ENCODE measurements at places on chromosomes 3 and 15.

GRCh38 chr3:19769694-19770093 lies 164.3 kb downstream of the EFHB start:
- DNase-seq = no peak

GRCh38 chr3:106582151-106582550 lies 713.3 kb upstream of the CBLB start:
- peak; percentile 33 for DNase-seq

DNA sequence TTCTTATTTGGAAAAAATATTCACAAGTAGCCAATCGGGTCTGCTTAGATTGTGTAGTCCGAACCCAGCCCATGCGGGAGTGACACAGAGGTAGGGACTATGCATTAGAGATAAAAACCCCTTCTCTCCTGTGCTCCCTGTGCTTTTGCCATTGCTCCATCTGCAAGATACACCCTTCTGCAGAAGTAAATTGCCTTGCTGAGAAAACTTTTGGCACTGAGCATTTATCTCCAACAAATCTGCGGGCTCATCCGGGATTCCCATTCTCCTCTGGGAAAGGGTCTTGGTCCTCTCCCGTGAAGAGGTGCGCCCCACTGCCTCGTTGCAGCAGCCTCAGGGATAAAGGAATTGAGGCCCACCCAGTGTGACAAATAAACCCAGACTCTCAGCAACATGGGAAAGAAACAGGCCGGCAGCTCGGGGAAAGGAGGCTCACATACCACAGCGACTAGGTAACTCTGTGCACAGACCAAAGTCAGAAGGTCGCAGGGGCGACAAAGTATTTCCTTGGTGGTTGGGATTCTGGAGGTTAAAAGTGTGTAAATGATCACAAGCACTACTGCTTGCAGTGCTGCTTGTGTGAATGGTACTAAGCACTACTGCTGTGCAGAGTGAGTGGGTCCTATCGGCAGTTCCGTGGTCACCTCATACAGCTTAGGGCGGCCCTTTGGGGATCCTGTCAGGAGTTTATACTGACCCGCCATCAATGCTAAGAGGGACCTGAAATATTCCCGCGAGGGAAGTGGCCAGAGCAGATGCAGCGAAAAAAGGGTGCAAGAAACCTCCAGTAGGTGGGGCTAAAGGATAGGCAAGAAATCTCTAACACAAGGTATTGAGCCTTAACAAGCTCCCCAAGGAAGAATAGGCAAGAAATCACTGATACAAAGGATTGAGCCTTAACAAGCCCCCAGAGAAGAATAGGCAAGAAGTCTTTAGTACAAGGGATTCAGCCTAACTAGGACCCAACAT lies 54.3 kb downstream of the GSK3B start:
- DNase-seq = no peak

DNA sequence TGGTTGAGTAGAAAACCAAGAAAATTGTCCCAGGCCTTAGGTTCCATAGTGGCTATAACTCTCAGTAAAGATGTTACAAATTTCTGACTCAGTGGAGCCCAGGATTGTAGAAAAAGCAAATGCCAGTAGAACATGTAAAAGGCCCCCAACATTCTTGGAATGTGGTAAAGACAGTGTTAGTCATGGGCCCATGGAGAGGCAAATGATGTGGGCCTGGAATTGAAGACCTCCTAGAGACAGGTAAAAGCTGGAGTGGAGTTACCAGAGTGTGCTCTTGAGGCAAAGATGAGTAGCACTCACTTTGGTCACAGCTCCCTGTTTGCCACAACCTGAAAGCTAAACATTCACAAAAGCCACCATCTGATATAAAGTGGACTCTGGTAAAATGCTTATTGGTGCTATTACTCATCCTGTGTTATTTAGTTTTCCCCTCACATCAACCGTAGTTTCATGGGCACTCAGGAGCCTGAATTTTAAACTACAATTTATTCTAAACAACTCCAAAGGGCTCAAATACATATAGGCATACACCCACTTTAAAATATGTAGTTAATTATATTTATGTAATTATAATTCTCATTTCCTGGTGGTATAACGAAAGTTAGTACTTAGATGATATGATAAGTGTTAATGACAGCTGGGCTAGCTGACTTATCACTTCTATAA lies 359.6 kb upstream of the NECTIN3 start:
- DNase-seq = no peak

DNA sequence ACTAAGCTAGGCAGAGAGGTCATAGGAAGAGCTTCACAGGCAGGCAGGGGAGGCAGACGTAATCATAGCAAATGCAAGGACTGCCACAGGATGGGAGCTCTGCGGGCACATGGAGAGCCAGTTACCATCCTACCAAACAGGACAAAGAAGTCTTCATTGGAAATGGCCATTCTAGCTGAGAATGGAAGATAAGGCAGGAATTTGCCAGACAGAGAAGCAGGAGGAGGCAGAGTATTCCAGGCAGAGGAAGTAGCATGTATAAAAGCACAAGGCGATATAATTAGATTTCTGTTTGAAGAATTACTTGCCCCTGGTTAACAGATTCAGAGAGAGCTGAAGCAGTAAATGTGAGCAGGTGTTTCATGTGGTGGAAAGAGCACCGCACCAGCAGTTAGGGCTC lies 3.5 kb upstream of the SEMA5B start:
- DNase-seq = no peak

DNA sequence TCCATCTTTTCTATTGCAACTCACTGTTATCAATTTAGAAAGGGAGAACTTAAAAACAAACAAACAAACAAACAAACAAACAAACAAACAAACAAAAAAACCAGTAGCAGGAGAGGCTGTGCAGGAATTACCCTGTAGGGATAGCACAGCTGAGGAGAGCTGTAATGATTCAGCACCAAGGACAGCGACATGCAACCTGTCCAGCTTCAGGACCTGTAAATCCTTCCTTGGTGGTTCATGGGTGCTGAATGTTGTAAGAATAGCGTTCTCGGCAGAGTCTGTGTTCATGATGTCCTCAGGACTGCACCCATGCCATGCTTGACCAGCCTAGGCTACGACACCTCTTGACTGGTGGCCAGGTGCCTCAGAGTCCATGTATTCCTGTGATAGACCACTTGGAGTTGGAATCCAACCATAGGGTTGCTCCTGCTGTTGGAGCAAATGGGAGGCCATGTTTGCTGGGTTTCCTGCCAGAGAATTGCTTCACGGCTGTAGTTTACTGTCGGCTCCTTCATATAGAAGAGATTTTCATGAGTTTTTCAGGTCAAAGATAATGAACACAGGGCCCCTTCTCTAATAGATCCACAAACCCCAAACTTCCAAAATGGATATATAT lies 65.9 kb downstream of the CACNA2D3 start:
- DNase-seq = peak; percentile 2

Data from fibroblast of skin of left biceps (primary cell).